Ovary (tissue), 10 donors: ENCODE measurements at places on chromosomes 11 and 22.
A peak's percentile ranks its signal among the peaks of the same experiment; 100 is the strongest.

GRCh38 chr11:12943311-12943710 is 65.8 kb upstream of the RASSF10 start:
- no peak for DNase-seq

DNA sequence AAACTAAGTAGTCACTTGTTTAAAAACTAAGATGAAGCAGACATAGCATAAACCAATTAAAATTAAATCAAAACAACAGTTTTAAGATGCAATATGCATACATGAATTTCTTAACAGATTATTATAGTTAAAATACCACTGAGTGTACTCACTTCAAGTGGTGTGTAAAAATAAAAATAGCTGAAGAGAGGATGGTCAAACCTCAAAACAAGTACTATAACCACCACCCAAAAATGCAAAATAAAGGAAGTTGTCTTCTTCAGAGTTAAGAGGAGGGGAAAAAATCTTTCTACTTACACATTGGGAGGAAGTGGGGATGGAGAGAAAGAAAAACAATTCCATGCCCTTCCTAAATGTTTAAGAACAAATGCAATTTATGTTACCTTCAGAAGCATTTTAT is 31.9 kb downstream of the RRAS2 start:
- no peak for DNase-seq

DNA sequence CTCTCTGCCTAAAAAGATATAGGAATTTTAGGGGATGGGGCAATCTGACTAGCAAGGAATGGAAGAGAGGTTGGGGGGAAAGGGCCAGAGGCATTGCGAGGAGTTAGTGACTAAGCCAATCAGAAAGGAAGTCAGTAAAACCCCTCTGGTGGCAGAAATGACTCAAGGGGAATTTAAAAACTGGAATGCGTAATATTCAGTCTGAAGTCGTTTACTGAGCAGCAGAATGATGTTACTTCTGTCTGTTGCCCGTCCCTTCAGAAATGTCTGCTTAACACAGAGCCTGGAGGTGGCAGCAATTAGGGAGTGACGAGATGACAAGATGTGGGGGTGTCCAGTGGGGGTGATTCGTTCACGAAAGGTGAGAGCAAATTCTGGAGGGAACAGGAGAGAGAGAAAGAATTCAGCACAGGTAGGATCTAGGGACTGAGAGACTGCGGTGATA is 107.7 kb upstream of the CLMP start:
- DNase-seq: no peak

DNA sequence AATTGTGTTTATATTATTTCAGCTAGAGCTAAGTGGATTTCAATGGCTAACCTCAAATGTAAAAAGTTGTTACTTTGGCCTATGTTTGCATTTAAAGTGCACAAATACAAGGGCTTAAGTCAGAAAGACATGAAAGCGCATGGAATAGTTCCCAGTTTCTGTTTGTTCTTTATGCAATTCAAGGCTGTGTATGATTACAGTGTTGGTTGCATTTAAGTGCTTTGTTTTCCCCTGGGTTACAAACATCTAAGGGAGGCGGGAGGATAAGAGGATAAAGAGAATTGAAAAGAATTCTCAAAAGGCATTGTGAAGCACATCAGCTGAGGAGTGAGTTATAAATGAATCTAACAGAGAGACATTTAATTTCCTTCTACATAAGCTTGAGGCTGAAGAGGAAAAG is 453.4 kb downstream of the NTM start:
- DNase-seq: no peak

DNA sequence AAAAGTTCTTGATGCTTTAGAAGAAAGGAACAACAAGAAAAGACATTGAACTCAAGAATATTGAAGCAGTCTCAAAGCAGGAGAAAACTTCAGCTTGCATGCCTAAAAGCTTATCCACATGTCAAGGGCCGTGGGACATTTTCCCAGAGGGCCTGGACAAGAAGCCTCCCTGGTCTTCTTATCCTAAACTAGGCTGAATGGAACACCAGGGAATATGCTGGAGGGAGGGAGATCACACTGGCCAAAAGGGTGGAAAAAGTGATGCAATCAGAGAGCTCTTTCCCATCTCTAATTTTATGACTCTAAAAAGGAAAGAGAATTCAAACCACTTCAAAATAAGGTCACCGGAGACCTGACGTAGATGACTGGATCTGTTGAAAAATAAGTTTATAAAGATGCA is 107.2 kb downstream of the MPPED2 start:
- DNase-seq: no peak

DNA sequence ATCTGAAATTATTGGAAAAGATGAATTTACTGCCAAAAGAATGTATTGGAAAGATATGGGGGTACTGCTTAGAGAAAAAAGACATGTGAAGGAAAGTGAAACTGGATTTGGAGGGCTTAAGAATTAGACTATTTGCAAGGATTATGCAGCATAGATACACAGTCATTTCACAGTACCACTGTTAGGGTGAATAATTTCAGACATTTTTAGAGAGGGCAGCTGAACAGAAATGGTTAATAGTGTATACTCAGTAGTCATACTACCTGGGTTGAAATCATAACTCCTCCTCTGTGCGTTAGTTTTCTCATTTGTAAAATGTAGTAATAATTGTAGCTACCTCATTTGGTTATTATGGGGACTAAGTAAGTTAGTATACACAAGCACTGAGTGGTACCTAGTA is 33.0 kb downstream of the GAS2 start:
- DNase-seq: no peak

GRCh38 chr11:26248661-26249060 is 83.3 kb upstream of the ANO3 start:
- DNase-seq: no peak

GRCh38 chr11:82899957-82900276 is 313 bp downstream of the PRCP start:
- DNase-seq: no peak

DNA sequence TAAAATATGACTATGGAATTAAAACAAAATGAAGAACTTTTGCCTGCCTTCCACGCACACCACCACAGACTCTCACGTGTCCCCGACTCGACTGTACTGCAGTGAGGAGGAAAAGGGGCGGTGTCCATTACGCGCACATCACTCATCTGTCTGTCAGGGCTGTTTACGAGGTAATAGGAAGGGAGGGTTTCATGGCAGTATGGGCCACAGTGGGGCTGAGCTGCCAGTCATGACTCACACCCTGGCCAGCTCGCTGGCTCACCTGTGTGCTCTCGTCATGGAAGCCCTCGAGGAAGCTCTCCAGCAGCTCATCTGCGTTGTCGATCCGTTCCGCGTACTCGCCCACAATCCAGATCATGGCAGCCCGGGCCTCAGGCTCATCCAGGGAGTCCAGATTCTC is 33.5 kb upstream of the RASL10A start:
- DNase-seq: no peak

DNA sequence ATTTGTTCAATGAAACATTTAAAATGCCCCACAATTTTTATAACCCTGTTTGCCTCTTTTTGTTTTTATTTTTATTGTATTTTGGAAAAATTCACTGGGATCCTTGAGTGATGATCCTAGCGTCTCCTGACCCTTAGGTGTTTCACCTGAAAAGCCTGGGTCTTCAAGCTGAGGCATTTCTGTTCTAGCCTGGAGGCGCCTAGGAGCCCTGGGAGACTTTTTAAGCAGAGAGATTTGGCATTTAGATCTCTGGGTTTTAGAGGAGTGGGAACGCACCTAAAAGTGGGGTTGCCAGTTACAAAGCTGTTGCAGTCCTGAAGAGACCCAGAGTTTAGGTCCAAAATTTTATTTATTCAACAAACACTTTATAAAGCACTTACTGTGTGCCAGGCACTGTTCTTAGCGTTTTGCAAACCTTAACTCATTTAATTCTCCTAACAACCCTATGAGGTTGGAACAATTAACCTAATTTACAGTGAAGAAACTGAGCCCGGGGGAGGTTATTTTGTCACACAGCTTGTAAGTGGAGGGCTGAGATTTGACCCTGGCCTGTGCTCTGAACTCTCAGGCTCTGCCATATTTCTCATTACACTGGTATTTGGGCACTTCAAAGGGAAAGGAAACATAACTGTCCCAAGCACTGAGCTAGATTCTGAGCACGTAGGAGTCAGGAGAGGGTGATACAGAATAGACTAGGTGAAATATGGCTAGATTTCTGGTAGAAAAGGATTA is 834 bp upstream of the FADS1 start:
- no peak for DNase-seq

DNA sequence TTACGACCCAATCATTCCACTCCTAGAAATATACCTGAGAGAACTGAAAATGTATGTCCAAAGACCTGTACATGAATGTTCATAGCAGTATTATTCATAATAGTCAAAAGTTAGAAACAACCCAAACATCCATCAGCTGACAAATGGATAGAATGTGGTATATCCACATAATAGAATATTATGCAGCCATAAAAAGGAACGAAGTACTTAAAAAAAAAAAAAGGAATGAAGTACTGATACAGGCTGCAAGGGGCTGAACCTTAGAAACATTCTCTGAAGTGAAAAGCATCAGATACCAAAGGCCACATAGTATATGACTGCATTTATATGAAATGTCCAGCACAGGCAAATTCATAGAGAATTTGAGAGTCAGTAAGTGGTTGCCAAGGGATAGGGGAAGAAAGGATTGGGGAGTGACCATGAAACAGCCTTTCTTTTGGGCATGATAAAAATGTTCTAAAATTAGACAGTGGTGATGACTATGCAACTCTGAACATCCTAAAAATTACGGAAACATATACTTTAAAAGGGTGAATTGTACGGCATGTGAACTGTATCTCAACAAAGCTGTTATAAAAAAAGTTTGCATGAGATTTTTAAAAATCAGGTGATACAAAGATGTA is 1.8 kb downstream of the TPST2 start:
- DNase-seq: no peak

- no peak for DNase-seq
Observed at GRCh38 chr11:87417951-87418350, 380.2 kb downstream of the TMEM135 start.

GRCh38 chr11:1557904-1558774 is 13.9 kb downstream of the DUSP8 start:
- DNase-seq: no peak

DNA sequence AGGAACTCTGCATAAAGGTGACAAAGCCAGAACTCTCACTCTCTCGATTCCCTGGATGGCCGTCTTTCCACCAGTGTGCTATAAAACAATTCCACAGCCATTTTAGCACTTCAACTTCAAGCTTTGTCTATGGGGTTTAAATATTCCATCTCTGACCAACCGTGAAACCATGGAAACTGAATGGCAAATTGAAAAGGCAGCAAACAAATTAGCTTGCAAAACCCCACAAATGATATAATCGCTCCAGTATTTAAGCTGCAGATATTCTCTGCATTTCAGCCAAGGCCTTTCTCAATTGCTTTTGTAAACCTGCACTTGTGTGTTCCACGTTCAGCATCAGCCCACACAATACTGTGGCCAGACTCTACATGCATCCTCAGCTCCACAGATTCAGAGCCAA is 131.7 kb upstream of the ISX start:
- no peak for DNase-seq

- no peak for DNase-seq
Observed at GRCh38 chr11:86702220-86702983, 30.0 kb upstream of the ME3 start.

GRCh38 chr22:37639070-37639760 is at the start of gene SH3BP1:
Gene SH3BP1 (plus strand): TSS chr22:37639669. CDS start chr22:37639788, 119 bp downstream.
- DNase-seq: peak; percentile 62

DNA sequence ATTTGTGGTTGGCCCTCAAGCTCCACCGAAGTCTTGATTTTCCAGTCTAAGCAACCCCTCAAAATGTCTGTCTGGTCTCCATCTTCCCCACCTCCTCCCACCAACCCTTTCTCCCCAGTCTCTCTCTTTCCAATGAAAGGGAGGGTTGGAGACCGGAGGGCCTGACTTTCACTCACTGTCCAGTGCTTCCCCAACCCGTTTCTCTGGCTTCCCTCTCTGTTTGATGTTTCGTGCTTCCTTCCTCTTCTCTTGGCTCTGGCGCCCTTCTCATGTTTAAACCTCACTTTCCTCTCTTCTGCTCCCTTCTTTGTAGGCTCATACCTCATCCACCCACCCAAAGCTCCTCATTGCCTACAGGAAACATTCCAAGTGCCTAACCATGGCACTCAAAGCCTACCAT is 11.1 kb upstream of the VPS37C start:
- DNase-seq: no peak

DNA sequence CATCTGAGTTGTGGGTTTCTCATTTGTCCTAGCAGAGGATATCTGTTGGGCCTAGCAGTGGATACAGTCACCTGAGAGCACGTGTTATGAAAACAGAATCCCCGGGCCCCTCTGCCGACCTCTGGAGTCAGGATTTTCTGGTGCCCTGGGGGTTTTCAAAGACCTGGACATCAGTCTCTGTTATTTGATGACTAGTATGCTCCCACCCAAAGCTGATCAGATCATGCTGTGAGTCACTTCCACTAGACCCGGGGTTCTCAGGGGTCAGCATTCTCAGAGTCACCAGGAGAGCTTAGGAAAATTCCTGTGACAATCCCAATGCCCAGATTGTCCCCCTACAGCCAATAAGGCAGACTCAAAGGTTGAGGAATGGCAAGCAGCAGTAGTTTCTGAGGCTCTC is 38.7 kb downstream of the KCNJ1 start:
- no peak for DNase-seq

DNA sequence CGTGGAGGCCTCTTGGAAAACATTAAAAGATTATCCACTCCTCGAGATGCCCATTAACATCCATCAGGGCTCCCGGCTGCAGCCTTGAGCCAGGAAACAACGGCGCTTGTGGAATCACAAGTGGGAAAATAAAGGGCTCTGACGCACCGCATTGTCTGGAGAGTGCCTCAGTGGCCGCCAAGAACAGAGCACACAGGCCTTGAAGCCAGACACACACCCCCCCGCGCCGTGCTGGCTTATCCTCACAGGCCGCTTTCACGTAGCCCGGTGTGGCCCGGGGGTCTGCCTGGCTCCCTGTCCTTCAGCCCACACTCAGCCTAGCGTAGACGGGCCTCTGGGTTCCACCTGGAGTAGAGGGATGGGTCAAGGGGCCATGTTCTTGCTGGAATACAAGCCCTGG is 1020.5 kb downstream of the BRD1 start:
- no peak for DNase-seq

DNA sequence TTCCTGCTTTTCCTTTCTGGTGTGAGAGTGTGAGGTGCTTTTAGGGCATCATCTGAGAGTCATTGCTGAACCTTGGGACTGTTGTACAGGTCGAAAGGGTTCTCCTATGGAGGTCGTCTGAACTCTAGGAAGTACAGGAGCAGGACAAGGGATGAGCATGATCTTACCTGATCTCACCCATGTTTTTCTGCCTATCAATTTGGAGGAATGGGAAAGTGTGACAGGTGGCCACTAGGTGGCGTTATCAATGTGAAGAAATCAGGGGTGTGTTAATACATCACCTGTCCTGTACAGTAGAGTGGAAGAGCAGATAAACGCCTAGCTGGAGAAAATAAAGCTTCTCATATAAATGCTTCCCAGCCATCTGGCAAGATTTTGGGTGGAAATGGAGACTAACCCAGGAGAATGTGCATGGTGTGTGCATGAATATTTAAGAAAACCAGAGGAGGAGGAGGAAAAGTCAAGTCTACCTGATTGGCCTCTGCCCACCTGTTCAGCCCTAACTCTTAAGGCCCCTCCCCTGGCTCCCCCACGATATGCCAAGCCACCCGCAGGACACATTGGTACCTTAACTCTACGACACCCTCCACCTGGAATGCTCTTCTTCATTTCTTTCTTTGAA is 72.0 kb upstream of the NARS2 start:
- no peak for DNase-seq
